Stimulated activated CD4-positive, alpha-beta T cell treated with anti-CD3 and anti-CD28 coated beads, Interleukin-4, amount 100 ng/mL, for 24 hours (primary cell): ENCODE measurements at places on chromosomes 2 and 18.

- no peak for DNase-seq
Observed at GRCh38 chr2:220076734-220077133, 449.3 kb downstream of the SLC4A3 start.

DNA sequence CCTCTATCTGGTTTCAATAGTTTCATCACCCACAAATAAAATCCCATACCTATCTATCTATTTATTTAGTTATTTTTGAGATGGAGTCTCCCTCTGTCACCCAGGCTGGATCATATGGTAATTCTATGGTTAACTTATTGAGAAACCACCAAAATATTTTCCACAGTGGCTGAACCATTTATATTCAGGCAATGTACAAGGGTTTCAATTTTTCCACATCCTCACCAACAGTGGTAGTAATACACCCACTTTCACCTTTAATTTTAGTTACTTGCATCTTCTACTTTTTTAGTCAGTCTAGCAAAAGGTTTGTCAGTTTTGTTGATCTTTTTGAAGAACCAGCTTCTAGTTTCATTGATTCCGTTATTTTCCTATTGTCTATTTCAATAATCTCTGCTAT is 46.1 kb upstream of the PHLPP1 start:
- no peak for DNase-seq

DNA sequence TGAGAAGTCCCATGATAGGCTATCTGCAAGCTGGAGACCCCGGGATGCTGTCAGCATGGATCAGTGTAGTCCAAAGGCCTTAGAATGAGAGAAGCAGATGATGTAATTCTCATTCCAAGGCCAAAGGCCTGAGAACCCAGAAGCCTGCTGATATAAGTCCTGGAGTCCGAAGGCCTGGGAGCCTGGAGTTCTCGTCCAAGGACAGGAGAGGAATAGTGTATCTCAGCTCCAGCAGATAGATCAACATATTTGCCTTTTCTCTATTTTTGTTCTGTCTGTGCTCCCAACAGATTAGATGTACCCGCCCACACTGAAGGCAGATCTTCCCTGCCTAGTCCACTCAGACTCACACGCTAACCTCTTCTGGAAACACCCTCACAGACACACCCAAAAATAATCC is 454.9 kb upstream of the CHAC2 start:
- DNase-seq, result no peak

GRCh38 chr2:189621781-189622180 is 39.5 kb upstream of the ASNSD1 start:
- DNase-seq, result no peak

DNA sequence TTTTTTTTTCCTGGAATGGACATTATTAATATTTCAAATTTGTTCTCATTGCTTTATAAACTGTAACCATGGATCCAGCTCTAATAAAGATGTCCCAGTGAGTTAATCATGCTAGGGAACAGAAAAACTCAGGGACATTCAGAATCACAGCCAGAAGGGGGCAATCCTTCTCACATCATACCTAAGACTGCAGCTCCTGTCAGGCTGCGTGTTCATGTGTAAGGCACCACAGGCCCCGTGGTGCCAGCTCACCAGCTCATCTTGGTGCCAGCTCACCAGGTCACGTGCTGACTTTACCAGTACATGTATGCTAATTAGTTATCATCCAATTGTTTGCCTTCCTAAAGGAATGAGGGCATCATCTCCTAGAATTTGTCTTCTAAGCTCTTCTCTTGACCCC is 84.7 kb upstream of the NEDD4L start:
- no peak for DNase-seq

- DNase-seq, result no peak
Observed at GRCh38 chr2:229059331-229060033, 211.6 kb downstream of the PID1 start.
